ENCODE measurements at places on chromosomes 7 and 10. TPM values are rescaled to one million over a fixed set of nuclear protein-coding genes. Genes with fewer than 3 reads are reported as not detected.

Gene PUS7
- 8.2 TPM for total RNA-seq

Gene POLR3A
- 14.1 TPM for total RNA-seq

Gene SPACDR
- total RNA-seq = 1.0 TPM

DNA sequence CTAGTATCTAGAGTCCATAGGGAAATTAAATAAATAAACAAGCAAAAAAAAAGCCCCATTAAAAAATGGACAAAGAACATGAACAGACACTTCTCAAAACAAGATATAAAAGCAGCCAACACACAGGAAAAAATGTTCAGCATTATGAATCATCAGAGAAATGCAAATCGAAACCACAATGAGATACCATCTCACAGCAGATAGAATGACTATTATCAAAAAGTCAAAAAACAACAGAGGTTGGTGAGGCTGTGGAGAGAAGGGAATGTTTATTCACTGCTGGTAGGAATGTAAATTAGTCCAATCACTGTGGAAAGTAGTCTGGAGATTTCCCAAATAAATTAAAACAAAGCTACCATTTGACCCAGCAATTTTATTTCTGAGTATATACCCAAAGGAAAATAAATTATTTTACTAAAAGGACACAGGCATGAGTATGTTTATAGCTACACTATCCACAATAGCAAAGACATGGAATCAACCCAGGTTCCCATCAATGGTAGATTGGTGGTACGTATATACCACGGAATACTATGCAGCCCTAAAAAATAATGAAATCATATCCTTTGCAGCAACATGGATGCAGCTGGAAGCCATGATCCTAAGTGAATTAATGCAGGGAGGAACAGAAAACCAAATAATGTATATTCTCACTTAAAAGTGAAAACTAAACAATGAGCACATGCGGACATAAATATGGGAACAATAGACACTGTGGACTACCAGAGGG lies 366.5 kb upstream of the SEMA3C start:
- DNase-seq = no peak

- no peak for DNase-seq
Measured at GRCh38 chr10:67803588-67804394, 34.2 kb downstream of the DNAJC12 start.

Data from mucosa of descending colon (tissue), 3 donors.